ENCODE measurements at places on chromosomes 4 and X.

GRCh38 chr4:14841801-14842768 is 160.2 kb upstream of the CPEB2 start:
- no peak for DNase-seq

DNA sequence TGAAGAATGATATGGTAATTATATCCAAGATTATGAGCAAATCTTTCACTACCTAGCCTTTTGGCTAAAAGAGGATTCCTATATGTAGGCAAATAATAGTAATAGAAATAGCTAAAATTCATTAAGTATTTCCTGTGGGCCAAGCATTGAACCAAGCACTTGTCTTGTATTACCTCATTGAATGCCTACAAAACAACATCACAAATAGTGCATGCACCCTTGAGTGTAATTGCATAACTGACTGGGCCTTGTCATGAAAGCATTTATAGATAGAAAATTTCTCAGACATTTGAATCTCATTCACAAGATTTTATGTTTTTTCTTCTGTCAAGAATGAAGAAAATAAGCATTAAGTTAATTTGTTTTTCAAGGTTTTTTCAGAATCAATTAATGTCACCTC is 3.9 kb upstream of the HPGDS start:
- no peak for DNase-seq

DNA sequence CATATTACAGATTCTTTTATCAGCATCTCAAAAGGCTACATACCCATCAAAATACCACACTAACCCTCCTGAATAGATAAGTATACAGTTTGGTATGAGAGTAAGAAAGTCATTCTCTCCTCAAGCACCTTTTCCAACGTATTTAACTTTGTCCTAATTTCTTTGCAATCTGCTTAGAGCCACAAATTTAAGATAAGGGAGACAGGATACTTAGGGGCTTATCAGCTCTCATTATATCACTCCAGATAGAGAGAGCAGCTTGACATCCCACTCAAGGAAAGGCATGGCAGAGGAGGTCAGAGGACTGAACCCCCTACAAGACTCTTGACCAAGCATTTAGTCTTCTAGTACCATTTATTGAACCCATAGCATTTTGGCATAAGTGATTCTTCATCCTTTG is 262.4 kb downstream of the ADGRA3 start:
- no peak for DNase-seq

DNA sequence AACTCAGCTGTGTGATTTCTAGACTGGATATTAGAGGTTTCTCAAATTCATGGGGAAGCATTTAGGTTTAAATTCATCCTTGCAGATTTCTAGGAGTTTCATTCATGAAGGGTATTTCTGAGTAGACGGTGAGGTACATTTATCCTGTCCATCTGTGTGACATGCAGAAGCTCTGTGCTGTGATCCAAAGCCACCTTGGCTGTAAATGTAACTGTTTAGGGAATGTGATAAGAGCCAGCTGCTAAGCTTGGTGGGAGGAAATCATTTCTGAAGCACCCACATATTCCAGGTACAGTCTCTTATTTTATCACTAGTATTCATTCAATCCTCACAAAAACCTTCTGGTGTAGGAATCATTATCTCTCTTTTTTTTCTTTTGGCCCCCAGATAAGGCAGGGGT is 8.7 kb upstream of the DCTD start:
- DNase-seq = no peak

- DNase-seq = no peak
These were observed 1644.8 kb upstream of the PCDH7 start for GRCh38 chr4:29075366-29075765.

GRCh38 chr4:183059797-183060196 is 39.3 kb upstream of the WWC2 start:
- DNase-seq = no peak

DNA sequence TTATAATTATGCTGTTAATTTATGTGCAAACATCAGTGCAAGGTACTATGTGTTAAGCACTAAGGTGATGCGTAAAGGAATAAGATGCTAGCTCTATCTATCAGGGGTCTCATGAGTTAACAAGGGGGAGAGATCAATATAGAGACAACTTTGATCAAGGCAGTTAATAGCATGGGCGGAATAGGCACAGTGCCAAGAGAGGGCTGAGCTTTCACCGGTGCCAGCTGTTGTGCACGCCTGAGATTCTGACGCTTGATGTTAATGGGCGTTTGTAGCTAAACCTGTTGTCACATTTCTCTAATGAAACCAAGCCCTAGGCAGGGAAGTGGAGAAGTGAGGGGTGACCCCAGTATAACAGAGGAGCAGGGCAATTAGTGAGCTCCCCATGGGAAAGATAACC is 86.0 kb upstream of the NMU start:
- no peak for DNase-seq
